ENCODE measurements at places on chromosomes 5 and 9. TPM values are rescaled to one million over a fixed set of nuclear protein-coding genes. Genes with fewer than 3 reads are reported as not detected.

PLCXD3 gene
- total RNA-seq = 41.8 TPM

GRCh38 chr5:179261301-179262125 lies 83.7 kb downstream of the ADAMTS2 start:
- peak; percentile 94 for DNase-seq
- H3K36me3 ChIP-seq = no peaks in the 10 kb centered on the region
- H3K4me3 ChIP-seq = no peak overlapping the region
- peaks cover 3% of the 10 kb centered on the region for H3K4me1 ChIP-seq
- no peak overlapping the region for H3K27ac ChIP-seq
- no peaks in the 10 kb centered on the region for H3K27me3 ChIP-seq

ZBTB26 gene
- total RNA-seq = 9.8 TPM

SPAAR gene
- 0.25 TPM for total RNA-seq

- no peaks in the 10 kb centered on the region for H3K36me3 ChIP-seq
- no peak overlapping the region for H3K4me3 ChIP-seq
- DNase-seq = no peak
- no peaks in the 10 kb centered on the region for H3K4me1 ChIP-seq
- H3K27me3 ChIP-seq = no peaks in the 10 kb centered on the region
Observed at GRCh38 chr9:85302938-85303756, 438.6 kb downstream of the AGTPBP1 start.

- H3K4me1 ChIP-seq = no peaks in the 10 kb centered on the region
- no peak overlapping the region for H3K27ac ChIP-seq
- DNase-seq = no peak
- H3K4me3 ChIP-seq = no peak overlapping the region
Observed at GRCh38 chr5:45779874-45780671, 83.9 kb upstream of the HCN1 start.

DNA sequence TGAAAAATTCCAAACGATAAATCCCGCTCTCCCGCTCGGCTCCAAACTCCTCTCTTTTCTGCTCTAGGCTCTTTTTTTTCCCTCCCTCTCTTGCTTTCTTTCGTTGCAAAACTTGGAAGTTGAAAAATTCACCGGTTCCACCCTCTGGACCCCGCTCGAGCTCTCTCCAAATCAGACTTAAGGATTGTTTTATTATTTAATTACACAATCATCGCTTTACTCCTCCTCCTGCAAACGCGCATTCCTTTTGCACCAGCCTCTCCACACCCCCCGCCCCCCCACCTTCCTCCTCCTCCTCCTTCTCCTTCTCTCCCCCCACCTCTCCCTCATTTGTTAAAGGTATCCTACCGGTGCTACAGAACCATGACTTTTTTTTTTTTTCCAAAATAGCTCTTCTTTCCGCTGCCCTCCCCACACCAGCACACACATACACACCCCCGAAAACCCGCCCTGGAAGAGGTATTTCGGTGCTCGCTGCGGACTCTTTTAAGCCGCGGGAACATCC lies 535 bp upstream of the NFIB start:
- H3K36me3 ChIP-seq = no peaks in the 10 kb centered on the region
- peak; percentile 78 for DNase-seq
- H3K4me1 ChIP-seq = peaks cover 9% of the 10 kb centered on the region
- H3K27ac ChIP-seq = peak overlapping the region; percentile 84

- no peaks in the 10 kb centered on the region for H3K36me3 ChIP-seq
- DNase-seq = no peak
- H3K27me3 ChIP-seq = peaks cover under 1% of the 10 kb centered on the region
- no peak overlapping the region for H3K27ac ChIP-seq
Observed at GRCh38 chr9:108103046-108103693, 613.6 kb upstream of the KLF4 start.

IFNA21 gene
- not detected for total RNA-seq

PCDHGB3 gene
- 3.4 TPM for total RNA-seq

KCNV2 gene
- total RNA-seq = 2.0 TPM

PDE6A gene
- 0.15 TPM for total RNA-seq

GFPT2 gene
- 22.6 TPM for total RNA-seq

- H3K27ac ChIP-seq = no peak overlapping the region
- H3K4me3 ChIP-seq = no peak overlapping the region
- no peaks in the 10 kb centered on the region for H3K4me1 ChIP-seq
- H3K36me3 ChIP-seq = no peaks in the 10 kb centered on the region
- H3K27me3 ChIP-seq = no peaks in the 10 kb centered on the region
Observed at GRCh38 chr9:91433180-91433579, 9.5 kb upstream of the NFIL3 start.

GRCh38 chr5:1050423-1051365 lies 42.1 kb downstream of the NKD2 start:
- peaks cover 11% of the 10 kb centered on the region for H3K36me3 ChIP-seq
- H3K4me3 ChIP-seq = no peak overlapping the region
- DNase-seq = no peak
- H3K4me1 ChIP-seq = no peaks in the 10 kb centered on the region
- no peaks in the 10 kb centered on the region for H3K27me3 ChIP-seq

PCDHB4 gene
- total RNA-seq = 2.3 TPM

GRCh38 chr9:81022177-81022576 lies 667.2 kb downstream of the TLE1 start:
- no peak overlapping the region for H3K4me3 ChIP-seq
- H3K36me3 ChIP-seq = no peaks in the 10 kb centered on the region
- no peaks in the 10 kb centered on the region for H3K27me3 ChIP-seq

DNA sequence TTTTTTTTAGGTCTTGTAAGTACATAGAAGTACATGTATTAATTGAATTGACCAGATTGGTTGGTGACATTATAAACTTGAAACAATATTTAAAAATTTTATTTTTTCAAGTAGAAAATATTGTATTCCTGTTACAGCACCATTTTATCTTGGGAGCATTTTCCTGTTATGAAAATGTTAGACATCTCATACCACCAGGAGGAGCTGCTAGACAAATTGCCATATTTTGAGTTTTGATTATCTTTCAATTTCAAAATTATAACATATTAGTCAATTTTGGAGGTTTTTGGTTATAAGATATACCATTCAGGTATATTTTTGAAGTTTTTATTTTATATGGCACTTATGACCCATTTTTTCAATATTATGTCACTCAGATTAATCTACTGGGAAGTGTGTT lies 84.4 kb downstream of the CNTLN start:
- H3K36me3 ChIP-seq = no peaks in the 10 kb centered on the region
- no peaks in the 10 kb centered on the region for H3K27me3 ChIP-seq
- no peak overlapping the region for H3K27ac ChIP-seq
- no peak overlapping the region for H3K4me3 ChIP-seq
- no peaks in the 10 kb centered on the region for H3K4me1 ChIP-seq

Data from endodermal cell (in vitro differentiated cells).